HT1080 (cell line): ENCODE measurements at places on chromosomes 12 and 14. TPM values are rescaled to one million over a fixed set of nuclear protein-coding genes. Genes with fewer than 3 reads are reported as not detected.

GRCh38 chr12:67274186-67274585 lies 5.0 kb downstream of the CAND1 start:
- DNase-seq: no peak

- no peak for DNase-seq
These were observed 303.8 kb downstream of the BTG1 start for GRCh38 chr12:91841822-91842221.

GRCh38 chr14:74977164-74977900 lies 21.9 kb upstream of the PGF start:
- DNase-seq: no peak

GRCh38 chr12:6135071-6135470 lies 10.6 kb upstream of the VWF start:
- peak; percentile 11 for DNase-seq

DNA sequence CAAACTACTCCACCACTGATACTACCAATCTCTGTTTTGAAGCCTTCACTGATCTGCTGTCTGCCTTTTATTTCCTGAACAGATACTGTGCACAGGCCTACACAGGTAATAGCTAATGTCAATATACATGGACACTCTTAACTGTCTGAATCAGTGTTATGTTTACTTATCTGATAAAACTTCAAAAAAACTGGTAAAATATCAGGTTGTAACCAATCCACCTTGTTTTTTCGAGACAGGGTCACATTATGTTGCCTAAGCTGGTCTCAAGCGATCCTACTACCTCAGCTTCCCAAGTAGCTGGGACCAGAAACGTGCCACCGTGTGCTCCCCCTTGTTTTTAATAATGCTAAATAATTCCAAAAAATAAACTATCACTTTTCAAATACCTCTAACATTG lies 43.5 kb downstream of the HECTD1 start:
- no peak for DNase-seq

- DNase-seq: peak; percentile 82
These were observed 27.5 kb downstream of the SLC25A29 start for GRCh38 chr14:100278702-100279101.

GRCh38 chr12:56119361-56119796 lies 1.3 kb downstream of the ZC3H10 start:
- peak; percentile 74 for DNase-seq

GRCh38 chr12:57086493-57087009 lies 2.4 kb upstream of the NAB2 start:
- peak; percentile 76 for DNase-seq

GRCh38 chr12:91104812-91105466 lies 6.4 kb downstream of the LUM start:
- no peak for DNase-seq

- DNase-seq: no peak
These were observed 19.5 kb upstream of the GAS2L3 start for GRCh38 chr12:100553936-100554335.

- DNase-seq: no peak
These were observed 88.6 kb downstream of the MAP1LC3B2 start for GRCh38 chr12:116647813-116648212.

GRCh38 chr14:21155963-21156362 lies at the start of gene OR5AU1:
OR5AU1 (minus strand) TSS chr14:21156063; CDS start chr14:21155872, 191 bp downstream.
- DNase-seq: no peak

- DNase-seq: no peak
These were observed 184.4 kb upstream of the GRIP1 start for GRCh38 chr12:66863276-66863675.

POTEG gene
- 2.0 and 2.2 TPM in 2 replicates for total RNA-seq

ARID4A gene
- total RNA-seq: 1.7 and 5.0 TPM in 2 replicates

C1R gene
- 1.3 and 2.3 TPM in 2 replicates for total RNA-seq

TMEM253 gene
- total RNA-seq: 0.50 TPM in 1 of 2 replicates, not detected in the other

LALBA gene
- 0.13 TPM in 1 of 2 replicates, not detected in the other for total RNA-seq

ST8SIA1 gene
- total RNA-seq: 2.5 and 3.5 TPM in 2 replicates

SLC6A13 gene
- 0.20 TPM in 1 of 2 replicates, not detected in the other for total RNA-seq

PPP1R36 gene
- 0.11 TPM in 1 of 2 replicates, not detected in the other for total RNA-seq

KRT74 gene
- not detected in 2 replicates for total RNA-seq
